Posterior cingulate gyrus (tissue), 11 donors: ENCODE measurements at places on chromosomes 5 and 9.

DNA sequence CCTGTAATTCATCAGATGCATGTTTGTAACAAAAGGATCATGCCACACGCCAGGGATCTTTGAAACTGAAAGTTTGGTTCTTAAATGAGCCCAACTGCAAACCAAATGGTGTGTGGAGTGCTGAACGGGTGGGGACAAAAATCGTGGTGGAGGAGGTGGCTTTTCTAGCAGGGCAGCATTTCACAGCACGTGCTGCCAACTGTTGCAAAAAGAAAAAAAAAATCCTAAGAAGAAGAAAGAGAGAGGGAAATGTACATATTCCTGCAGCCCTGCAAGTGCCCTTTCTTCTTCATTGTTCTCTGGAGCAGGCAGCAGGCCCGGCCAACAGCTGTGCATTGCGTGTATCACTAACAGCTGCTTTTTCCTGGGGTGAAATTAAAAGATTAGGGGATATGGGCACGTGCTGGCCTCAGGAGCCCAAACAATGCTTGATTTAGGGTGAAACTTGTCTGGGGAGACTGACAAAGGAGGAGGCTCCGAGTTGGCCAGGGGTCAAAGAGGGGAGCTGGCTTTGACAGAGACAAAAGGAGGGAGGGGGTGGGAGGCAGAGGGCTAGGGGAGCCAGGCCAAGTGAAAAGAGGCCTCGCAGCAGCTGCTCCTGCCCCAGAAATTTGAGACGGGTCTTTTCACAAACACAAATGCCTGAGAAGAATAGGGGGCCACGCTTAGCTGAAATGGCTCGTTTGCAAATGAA, 73.0 kb downstream of the GADD45G start:
- DNase-seq = no peak

DNA sequence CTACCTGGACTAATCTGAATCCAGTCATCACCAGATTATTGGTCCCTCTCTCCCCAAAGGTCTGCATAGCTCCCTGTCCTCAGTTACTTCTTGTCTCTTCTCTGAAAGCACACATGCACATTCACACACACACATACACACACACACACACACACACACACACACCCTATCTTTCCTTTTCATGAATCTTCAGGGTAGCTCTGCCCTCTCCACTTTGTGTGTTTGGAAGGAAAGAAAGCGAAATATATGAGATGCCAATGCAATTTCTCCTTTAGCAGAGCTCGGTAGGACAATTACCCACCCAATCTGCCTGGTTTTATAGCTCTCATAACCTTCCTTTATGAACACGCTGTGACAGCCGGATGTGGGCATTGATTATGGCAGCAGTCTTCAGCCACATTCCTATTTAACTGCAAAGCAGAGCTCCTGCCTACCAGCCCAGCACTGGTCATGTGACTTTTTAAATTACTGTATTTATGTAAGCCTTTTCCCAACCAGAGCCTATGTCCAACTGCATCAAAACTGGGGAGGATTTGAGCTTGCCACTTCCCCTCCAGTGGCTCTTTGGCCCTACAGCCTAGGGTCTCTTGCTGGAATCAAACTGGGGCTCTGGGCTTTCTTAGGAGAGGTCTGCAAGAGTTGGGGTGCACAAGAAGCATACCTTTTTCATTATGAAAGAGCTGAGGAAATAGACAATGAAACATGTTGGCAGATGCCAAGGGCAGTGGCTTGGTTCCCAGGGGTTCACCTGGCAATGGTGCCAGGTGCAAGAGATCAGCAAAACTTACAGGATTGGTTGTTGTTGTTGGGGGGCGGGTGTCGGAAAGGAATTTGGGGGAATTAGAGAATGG, 20.8 kb upstream of the MATR3 start:
- no peak for DNase-seq

DNA sequence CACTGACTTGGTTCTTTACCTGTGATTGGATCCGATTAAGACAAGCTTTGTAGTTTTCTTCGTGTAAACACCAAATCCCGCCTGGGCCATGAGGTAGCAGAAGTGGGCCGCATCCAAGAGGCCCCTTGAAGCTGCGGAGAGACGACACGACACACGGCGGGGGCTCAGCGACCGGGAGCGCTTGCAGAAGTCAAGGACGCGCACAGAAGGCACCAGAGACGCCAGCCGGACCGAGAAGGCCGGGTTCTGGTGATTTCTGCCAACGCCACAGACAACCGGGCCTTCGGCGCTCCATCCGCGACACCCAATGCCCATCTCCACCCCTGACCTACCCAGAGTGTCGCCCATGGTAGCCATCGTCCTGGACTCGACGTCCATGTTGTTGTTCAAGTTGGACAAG, 19.8 kb upstream of the INPP5E start:
- no peak for DNase-seq

DNA sequence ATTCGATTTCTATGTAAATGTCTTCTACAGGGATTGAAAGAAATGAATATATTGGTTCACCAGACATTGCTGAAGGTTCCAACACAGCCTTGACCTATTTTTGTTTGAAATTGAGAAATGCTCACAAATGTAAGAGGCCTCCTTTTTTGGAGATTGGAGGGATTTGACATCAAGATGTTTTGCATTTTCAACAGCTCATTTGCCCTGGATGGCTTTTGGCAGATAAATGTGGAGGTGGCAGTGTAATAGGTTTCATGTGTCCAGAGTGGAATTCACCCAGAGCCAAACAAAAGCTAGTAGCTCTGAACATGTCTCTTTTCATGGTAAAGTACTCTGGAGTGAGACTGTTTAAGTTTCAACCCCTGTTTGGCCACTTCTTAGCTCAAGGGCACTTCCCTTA, 77.3 kb downstream of the PALM2AKAP2 start:
- no peak for DNase-seq

GRCh38 chr5:11319836-11320580, 559.0 kb upstream of the DAP start:
- no peak for DNase-seq

DNA sequence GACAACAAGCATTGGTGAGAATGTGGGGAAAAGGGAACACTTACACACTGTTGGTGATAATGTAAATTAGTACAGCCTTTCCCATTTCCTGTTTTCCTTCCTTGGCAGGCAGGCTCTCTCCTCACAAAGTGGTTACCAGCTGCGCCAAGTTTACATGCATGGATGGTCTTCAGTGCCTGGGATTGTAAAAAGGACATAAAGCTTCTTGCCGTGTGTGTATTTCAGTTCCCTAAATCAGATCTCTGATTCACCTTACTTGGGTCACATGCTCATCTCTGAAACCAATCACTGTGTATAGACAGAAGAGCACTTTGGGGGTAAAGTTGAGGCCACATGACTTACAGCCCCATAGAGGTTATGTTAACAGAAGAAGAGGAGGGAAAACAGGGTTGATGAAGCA, 92.8 kb downstream of the CAVIN4 start:
- no peak for DNase-seq

DNA sequence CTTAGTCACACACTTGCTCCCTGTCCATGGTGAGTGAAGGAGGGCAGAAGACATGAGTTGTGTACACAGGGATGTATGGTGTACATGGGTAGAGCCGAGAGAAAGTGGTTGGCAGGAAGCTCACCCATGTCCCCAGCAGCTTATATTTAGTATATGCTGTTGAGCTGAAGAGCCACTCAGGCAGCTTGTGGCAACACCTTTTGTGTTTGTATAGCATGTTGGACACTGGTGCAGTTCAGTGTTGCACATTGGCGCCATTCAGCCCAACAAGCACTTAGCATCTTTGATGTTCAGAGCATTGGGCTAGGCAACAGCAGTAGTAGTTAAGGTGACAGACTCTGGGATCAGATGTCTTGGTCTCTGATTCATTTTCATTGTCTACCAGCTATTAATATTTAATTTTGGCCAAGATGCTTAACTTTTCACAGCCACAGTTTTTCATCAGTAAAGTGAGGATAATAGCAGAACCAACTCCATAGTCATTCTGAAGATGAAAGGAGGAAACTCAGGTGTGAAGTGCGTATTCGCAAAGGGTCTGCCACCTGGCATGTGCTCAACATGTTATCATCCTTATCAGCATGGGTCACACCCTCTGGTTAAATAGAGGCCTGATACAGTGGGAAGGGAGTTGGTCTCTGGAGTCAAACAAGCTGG, 184.8 kb downstream of the NR3C1 start:
- DNase-seq = no peak

DNA sequence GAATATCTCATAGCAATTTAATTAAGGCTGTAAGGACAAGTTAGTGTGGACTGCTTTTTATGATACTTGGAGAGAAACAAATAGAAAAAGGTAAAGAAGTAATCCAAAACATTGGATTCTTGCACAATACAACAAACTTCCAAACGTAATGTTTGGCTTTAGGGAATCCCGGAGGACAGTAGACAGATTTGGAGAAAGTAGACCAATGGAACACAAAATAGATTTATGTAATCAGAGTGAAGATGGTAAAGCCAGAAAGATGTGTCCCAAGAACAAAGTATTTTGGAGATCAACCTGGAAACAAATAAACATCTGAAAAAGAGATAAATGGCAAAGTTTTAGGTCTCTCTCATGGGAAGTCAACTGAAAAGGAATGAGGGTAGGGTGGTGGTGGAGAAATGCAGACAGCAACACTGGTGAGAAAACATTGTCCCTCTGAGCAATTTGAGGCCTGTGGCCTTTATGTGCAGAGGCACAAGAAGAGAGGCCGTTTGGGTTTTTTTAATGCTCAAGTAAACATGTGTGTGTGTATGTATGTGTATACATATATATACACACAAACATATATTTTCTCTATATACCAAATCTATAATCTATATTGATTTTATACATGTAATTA, 620.6 kb downstream of the PDE4D start:
- no peak for DNase-seq

DNA sequence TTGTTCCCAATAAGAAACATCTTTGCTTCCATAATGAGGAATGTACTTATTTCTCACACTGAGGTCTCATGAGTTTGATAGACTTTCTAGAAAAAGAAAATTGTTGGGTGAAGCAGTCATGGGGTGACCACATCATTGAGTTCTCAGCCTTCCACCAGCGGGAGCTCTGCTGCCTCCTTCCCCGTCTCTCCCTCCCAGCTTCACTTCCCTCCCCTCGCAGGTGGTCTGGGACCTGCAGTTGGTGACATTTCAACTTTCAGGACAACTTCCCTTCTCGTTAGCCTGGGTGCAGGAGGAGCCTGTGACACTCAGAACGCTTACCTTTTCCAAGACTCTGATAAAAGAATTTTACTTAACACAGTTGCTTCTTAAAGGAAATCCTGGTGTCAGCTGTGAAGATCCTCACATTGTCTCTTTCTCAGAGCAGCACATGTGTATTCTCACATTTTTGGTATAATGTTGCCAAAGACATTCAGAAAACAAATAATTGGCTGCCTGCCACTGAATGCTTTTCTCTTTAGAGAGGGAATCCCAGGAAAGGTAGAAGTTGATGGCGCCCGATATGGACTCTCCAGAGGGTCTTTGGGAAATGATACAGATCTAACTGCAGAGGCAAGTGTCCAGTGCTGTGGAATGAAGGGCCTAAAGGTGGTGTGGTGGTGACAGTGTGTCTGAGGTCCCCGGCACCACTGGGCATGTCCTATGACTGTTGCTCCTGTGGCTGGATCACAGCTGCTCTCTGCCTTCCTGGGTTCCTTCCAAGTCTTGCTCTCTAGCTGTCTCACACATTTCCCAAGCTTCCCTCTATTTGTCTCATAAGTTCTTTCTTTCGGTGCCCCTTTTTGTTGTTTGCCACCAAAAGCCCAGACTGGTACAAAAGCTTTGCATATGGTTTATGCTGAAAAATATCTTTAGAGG, 238.1 kb downstream of the GAS1 start:
- DNase-seq = no peak

- DNase-seq = no peak
These were observed 41.4 kb downstream of the SLC25A51 start for GRCh38 chr9:37862530-37862929.

GRCh38 chr5:71887680-71888079, 168.6 kb downstream of the CARTPT start:
- DNase-seq = no peak

DNA sequence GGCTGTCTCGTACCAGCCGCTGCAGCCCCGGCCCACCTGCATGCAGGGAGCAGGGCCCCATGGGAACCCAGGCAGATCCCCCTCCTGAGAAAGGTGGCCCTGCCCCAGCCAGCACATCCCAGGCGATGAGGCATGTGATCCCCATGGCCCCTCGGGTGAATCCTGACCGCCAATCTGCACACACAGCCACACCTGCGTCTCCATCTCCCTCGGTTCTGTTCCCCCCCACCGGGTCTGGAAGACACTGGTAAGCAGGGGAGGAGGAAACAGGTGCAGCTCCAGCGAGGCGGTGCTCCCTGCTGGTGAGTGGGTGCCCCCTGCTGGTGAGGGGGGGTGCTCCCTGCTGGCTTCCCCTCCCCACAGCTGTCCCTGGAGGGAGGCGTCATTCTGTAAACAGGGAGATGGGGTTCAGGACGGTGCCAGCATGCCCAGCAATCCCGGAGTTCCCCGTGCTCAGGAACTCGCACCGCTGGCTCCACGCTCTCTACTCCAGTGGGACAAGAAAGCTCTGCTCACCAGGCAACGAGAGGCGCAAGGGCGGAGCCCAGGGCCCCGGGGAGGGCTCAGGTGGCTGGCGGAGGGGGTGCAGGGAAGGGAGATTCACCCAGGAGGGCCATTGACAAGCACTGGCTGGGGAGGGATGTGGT, 28.4 kb upstream of the SLC12A7 start:
- DNase-seq = peak; percentile 48

DNA sequence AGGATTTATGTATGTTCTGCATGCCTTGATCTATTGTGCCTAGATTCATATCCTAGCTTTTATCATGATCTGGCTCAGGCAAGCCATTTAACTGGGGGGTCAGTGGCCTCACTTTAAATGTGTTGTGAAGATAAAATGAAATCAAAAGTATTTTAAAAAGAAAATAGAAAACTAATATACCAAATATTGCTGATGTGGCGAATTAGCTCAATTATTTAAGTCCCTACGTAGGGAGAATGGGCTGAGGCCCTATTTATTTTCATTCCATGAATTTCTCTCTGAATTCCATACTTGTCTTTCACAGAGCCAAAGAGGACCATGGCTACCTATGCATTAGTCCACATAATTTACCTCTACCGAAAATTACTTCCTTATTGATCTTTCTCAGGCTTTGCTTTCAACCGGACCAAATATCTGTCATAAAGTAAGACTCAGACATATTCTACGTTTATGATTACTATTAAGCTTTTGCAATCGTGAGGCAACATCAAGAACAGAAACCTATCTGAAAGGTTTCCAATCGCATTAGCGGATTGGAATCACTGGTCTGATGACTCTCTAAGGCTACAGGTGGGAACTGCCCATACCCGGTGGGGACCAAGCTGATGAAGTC, 1.7 kb downstream of the MBLAC2 start:
- DNase-seq = no peak

GRCh38 chr5:524973-525761, 918 bp upstream of the SLC9A3 start:
- DNase-seq = peak; percentile 64

GRCh38 chr5:176739461-176740051, 70.8 kb upstream of the UNC5A start:
- DNase-seq = no peak

GRCh38 chr9:124040935-124041816, 29.6 kb downstream of the LHX2 start:
- DNase-seq = no peak

DNA sequence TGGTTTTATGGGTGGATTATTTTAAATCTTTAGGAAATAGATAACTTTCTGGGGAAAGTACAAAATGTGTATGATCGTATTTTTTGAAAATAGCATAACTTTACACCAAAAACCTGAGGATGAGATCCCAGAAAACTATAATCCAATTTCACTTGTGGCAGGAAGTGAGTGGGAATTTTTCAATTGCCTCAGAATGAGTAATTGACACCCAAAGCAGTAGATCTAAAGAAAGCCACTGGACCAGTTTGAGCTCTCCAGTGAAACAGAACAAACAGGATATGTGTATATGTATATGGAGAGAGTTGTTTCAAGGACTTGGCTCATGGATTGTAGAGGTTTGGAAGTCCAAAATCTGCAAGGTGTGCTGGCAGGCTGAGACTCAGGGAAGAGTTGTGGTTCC, 109.2 kb upstream of the SHB start:
- no peak for DNase-seq
